ENCODE measurements at places on chromosomes 1 and 21.
A peak's percentile ranks its signal among the peaks of the same experiment; 100 is the strongest.

DNA sequence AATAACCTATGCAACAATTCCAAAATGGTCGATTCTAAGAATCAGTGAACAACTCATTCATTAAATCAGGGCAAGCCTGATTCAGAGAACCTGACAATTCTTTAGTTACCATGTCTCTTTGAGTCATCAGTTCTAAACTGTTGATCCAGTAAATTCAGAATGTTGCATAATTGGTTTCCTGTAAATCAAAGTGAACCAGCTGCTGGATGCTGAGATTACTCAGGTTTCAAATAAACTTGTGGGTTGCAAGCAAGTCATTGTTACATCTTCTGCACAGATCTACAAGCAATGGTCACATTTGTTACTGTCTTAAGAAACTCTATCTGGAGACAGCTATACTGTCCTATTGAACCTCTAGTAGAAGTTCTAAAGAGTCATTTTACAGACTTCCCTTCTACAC lies 16.5 kb downstream of the PLA2G2D start:
- DNase-seq = no peak

DNA sequence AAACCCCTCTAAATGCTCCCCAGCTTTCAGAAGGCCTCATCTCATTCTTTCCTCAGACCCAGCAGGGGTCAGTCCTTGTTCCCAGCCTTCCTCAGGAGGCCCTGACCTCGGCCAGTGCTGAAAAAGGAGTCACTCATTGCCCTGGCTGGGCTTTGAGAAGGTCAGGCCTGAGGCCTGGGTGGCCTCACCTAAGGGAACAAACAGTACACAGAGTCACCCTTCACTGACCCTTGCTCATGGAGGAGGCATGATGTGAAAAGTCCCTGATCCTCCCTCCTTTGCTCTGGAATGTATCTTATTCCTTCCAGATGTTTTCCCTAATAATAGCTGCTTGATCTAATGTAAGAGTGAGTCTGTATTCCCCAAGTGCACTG lies 117.7 kb upstream of the SLC44A3 start:
- DNase-seq = peak; percentile 79

GRCh38 chr1:77562596-77563150 lies 119.8 kb downstream of the ZZZ3 start:
- DNase-seq = no peak

DNA sequence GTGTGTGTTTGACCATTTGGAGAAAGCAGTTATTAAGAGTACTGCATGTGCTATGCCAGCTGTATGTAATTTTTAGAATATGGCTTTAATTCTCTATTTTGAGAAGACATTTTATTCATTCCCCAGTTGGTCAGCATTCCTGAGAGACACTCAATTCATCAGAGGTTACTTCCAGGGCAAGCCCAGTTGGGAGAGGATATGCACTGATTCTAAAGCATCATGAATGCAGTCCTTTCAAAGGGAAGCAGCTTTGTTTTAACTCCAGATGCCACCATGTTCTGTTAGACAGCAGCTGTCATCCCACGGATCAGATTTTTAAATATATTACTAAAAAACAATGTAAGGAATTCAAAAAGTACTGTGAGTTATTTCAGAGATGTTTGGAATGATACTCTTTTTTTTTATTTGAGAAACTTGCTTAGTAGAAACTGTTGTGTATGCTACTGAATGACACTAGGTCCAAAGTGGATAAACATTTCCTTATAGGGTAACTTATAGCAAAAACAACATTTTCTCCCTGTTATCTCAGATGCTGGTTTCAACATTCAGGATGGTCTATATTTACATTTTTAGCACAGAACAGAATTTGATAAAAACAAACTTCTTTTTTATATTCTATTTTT lies 149.5 kb upstream of the B3GALT2 start:
- DNase-seq = peak; percentile 99

- no peak for DNase-seq
These were observed at the start of gene DOP1B for GRCh38 chr21:36156815-36157670. DOP1B (plus strand) TSS chr21:36156824; CDS start chr21:36164734, 7,910 bp downstream.

- no peak for DNase-seq
These were observed 686.9 kb downstream of the LRRIQ3 start for GRCh38 chr1:73511038-73511437.

GRCh38 chr1:204171751-204172178 lies 5.6 kb upstream of the REN start:
- peak; percentile 29 for DNase-seq

- DNase-seq = no peak
These were observed 30.6 kb downstream of the POFUT2 start for GRCh38 chr21:45256912-45257672.

DNA sequence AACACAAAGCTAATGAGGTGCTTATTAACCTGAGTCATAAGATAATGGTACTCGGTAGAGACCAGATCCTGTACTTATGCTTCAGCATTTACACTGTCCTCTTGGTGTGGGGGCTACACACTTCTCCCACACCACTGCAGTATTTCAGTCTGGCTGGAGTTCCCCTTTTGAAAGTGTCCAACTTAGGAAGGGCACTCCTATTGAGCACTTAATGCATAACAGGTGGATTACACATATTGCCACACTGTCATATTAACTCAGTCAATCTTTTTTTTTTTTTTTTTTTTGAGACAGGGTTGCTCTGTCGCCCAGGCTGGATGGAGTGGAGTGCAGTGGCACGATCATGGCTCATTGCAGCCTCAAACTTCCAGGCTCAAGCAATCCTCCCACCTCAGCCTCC lies 1.5 kb downstream of the GPATCH4 start:
- DNase-seq = no peak

GRCh38 chr21:33273044-33273443 lies 6.9 kb downstream of the IL10RB start:
- DNase-seq = no peak

GRCh38 chr1:6465461-6466005 lies 440 bp downstream of the TNFRSF25 start:
- DNase-seq = no peak

- no peak for DNase-seq
These were observed 145.0 kb downstream of the DHRS3 start for GRCh38 chr1:12472798-12473551.

- no peak for DNase-seq
These were observed 35.2 kb downstream of the ELAPOR1 start for GRCh38 chr1:109148987-109149561.

GRCh38 chr1:207004931-207005830 lies 27.4 kb downstream of the C1orf116 start:
- DNase-seq = peak; percentile 77

DNA sequence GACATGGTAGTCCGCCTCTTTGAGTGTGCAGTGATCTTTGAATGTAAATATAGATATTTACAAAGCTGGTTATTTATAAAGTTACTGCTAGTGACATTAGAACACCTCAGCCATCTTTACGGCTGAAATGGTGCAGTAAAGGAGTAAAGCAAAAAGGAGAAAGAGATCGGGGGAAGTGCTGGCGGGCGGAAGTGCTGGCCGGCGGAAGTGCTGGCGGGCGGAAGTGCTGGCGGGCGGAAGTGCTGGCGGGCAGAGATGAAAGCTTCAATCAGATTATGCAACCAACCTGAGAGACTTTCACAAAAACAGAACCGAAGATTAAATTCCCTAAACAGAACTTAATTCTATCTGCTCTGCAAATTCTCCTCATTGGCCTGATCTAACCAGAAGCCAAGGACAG lies 1.4 kb upstream of the OR14A16 start:
- no peak for DNase-seq

- DNase-seq = no peak
These were observed 110.5 kb upstream of the COL6A1 start for GRCh38 chr21:45870851-45871615.

- no peak for DNase-seq
These were observed 186.1 kb downstream of the BRINP2 start for GRCh38 chr1:177356674-177357435.

- DNase-seq = no peak
These were observed 51.7 kb downstream of the PAX7 start for GRCh38 chr1:18682375-18682774.

GRCh38 chr1:116382857-116383483 lies 9.9 kb downstream of the ATP1A1 start:
- DNase-seq = no peak

DNA sequence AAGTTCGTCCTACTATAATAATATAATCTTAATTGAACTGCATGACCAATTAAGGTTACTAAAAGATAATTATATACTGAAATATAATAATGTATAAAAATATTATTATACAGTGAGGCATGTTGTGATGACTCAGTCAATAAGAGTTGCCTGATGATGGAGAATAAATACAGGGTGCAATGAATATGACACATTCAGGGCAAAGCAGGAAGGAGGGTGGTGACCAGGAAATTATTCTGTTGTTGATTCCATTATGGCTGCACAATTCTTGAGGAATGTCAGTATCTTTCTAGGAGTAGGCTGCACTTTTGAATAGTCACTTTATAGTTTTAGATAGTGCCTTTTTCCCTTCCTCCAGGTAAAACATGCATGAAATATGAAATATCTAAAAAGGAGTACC lies 46.4 kb upstream of the RGS21 start:
- DNase-seq = peak; percentile 34

DNA sequence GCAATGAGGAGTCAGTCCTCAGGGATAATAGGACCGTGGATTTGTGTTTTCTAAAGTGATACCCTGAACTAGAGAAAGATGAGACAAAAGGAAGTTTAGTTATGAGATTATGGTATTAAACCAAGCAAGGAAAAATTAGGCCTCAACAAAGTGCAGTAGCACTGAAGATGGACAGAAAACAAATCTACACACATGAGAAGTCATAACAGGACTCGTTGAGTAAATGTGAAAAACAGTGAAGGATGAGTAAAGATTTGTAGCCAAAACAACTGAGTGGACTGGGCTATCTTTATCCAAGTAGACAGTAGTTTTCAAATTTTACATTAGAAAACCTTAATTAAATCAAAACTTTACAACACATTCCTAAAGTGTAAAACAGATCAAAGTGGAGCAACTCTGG lies 15.0 kb downstream of the EPRS1 start:
- no peak for DNase-seq

GRCh38 chr1:154420961-154421924 lies 16.1 kb downstream of the IL6R start:
- DNase-seq = no peak

DNA sequence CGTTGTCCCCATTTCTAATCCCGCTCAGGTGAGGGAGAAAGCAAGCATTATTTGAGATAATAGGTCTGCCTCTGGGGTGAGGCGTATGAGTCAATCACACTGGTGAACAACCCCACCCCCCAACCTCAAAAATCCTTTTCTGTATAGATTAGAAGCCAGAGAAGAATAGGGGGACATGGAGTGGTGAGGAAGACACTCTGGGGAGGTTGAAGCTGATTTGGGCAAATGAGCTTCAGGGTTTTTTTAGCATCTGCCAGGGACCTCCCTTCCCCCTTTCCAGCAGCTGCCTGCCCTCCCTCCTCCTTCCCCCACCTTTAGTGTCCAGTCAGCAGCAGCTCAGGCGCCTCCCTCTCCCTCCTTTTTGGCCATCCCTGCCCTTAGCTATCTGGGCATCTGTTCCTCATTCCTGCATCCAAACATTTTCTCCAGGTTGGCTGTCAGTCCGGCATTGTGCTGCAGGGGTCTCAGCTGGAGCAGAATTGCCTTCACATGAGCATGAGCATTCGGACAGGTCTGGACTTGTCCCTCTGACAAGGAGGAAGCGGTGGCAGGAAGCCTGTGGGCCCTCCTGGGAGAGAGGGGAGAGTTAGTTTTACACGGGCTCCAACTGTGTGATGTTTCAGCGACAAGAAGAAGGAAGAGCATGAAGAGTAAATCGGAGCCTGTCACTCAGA lies 30.8 kb upstream of the PTGFRN start:
- DNase-seq = peak; percentile 42

- no peak for DNase-seq
These were observed 2.9 kb upstream of the NFASC start for GRCh38 chr1:204867666-204868339.

DNA sequence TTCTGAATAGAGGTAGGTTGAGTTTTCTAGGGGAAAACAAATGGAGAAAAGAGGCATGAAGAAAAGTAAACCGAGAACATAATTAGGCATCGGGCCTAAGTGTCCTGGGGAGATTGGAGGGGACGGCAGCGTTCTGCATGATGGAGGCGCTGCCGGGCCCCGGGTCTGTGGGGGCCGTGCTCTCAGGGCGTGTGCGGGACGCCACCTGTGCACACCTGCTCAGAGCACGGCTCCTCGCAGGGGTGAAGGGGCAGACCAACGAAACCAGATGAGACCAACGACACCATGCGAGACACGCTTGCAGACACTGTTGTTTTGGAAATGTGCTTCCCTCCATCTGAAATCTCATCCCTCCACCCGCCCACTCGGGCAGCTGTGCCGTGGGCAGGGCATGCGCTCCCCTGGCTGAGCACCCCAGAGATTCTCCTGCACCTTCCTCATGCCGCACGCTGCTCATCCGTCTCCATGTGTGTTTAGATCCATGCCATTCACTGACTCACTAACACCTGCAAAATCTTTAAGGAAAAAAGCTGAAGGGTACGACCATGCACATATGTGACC lies 28.2 kb upstream of the TRAPPC10 start:
- no peak for DNase-seq

DNA sequence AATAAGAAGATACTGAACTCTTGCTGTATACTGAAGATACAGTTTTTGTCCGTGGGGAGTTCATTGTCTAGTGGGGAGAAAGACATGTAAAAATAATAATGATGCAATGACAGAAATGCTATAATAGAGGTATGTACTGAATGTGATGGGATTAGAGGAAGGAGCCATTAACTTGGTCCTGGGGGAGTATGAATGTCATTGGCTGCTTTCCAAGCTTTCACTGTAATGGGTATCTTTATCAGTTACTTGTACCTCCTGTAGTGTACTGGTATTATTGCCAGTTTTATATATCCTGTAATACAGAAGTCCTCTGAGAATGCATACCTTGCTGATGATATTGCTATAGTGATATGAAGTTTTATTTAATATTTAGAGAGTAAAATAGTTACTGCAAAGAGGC lies 7.4 kb downstream of the BTBD8 start:
- DNase-seq = peak; percentile 49

- DNase-seq = no peak
These were observed 82.7 kb downstream of the NOS1AP start for GRCh38 chr1:162151900-162152829.

- no peak for DNase-seq
These were observed 42.1 kb upstream of the OSBPL9 start for GRCh38 chr1:51574796-51575195.

- no peak for DNase-seq
These were observed 39.6 kb upstream of the IRF2BP2 start for GRCh38 chr1:234649432-234650081.

- no peak for DNase-seq
These were observed 53.0 kb downstream of the DISP3 start for GRCh38 chr1:11531943-11532342.

All from fibroblast of skin of scalp (primary cell).